ENCODE measurements at places on chromosomes 7 and 10. TPM values are rescaled to one million over a fixed set of nuclear protein-coding genes. Genes with fewer than 3 reads are reported as not detected.

The GJD4 gene
- total RNA-seq = not detected

The COL28A1 gene
- not detected for total RNA-seq

GRCh38 chr10:15255961-15256360, 87.5 kb upstream of the NMT2 start:
- DNase-seq = no peak

- DNase-seq = no peak
Measured at GRCh38 chr7:127644484-127644883, 7.5 kb upstream of the SND1 start.

- peak; percentile 95 for DNase-seq
Measured at GRCh38 chr7:26201247-26202018, at the start of gene CBX3. TSS of gene CBX3 (plus strand) at chr7:26201745. CDS start at chr7:26202999, 1,254 bp downstream.

DNA sequence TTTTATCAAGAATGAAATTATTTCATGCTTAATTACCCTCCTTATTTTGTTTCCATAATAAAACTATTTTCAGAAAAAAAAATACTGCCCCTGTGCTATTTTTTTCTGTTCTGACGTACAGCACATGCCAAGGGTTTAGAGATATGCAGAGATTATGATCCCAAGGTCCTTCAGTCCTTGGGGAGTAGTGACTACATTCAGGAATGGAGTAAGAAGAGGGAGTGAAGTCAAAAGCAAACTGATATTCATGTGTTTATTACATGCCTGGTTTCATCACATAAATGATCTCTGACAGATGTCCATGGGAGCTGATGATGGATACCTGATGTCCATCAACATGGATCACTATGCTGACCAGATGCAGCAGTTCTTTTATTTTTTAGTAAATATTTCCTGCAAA, 17.2 kb downstream of the AKAP9 start:
- DNase-seq = no peak

- DNase-seq = no peak
Measured at GRCh38 chr7:55893940-55894339, 6.7 kb downstream of the ZNF713 start.

DNA sequence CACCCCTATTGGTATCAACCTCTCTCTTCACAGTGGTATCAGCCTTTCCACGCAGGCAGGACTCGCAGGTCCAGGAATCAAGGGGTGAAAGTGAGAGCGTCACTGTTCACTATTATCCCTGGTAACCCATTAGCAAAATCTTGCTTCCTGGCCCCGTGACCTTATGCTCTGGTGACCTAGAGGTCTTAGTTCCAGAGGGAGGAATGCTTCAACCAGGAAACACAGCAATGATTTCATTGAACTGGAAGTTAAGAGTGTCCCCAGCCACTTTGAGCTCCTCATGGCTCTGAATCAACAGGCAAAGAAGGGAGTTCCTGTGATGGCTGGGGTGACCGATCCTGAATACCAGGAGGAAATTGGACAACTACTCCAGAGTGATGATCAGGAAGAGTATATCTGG, 90.6 kb downstream of the CUL2 start:
- no peak for DNase-seq

DNA sequence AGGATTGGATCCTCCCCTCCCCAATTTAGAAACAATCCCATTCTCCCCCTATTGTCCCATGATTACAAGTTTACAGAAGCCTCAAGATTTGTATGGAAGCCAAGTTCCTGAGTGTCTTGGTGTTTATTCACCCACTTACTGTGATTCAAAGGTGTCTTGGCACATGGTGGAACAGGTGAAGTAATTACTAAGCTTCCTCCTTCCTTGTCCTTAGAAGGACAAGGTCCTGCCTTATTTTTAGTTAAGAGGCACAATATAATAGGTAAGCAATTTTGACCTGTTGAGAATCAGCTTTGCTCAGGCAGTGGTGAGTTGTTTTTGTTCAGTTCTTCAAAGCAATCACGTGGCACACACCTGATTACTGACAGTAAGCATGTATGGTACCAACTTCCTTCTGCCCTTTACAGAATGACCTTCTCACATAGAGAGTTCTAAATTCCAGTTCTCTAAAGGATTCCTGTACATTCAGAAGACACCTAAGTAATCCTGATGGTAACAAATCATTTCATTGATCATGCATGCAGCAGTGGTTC, 60.7 kb upstream of the SLC13A1 start:
- DNase-seq = no peak

GRCh38 chr10:126944191-126944590, 39.0 kb downstream of the DOCK1 start:
- no peak for DNase-seq

All from activated CD4-positive, alpha-beta T cell treated with anti-CD3 and anti-CD28 coated beads for 36 hours (primary cell).